LHCN-M2 (cell line): ENCODE measurements at places on chromosomes 1 and 21. TPM values are rescaled to one million over a fixed set of nuclear protein-coding genes. Genes with fewer than 3 reads are reported as not detected.

TDRD10 gene
- total RNA-seq, result not detected in 2 replicates

DNA sequence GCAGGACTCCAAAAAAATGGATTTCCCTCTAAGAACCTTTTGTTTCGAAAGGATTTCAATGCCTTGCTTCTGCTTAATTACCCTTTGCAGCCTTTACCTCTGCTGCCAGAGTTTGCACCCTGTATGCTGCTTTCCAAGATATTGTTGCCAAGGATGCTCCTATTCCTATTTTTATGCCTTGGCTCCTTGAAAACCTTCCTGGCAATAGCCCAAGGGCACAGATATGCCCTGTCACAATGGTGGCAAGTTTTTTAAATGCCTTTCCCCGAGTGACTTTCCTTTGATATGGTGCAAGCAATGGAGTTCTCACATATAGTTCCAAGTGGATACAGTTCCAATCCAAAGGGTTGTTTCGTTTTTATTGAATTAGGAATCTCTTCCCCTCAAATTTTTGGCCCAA is 1983.0 kb downstream of the MRPL39 start:
- no peak for DNase-seq

- no peak for DNase-seq
Observed at GRCh38 chr21:24093032-24093431, 1514.2 kb downstream of the MRPL39 start.

DNA sequence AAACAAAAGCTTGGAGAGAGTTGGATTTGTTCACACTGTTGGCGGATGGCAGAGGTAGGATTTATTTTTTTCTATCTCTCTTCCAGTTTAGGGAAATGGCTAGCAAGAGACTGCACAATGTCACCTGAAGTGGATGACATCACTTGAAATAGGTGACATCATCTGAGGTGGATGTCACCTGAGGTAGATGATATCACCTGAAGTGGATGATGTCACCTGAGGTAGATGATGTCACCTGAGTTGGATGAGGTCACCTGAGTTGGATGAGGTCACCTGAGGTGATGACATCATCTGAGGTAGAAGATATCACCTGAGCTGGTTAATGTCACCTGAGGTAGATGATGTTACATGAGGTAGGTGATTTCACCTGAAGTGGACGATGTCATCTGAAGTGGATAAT is 413.4 kb downstream of the DSCAM start:
- DNase-seq, result no peak

DNA sequence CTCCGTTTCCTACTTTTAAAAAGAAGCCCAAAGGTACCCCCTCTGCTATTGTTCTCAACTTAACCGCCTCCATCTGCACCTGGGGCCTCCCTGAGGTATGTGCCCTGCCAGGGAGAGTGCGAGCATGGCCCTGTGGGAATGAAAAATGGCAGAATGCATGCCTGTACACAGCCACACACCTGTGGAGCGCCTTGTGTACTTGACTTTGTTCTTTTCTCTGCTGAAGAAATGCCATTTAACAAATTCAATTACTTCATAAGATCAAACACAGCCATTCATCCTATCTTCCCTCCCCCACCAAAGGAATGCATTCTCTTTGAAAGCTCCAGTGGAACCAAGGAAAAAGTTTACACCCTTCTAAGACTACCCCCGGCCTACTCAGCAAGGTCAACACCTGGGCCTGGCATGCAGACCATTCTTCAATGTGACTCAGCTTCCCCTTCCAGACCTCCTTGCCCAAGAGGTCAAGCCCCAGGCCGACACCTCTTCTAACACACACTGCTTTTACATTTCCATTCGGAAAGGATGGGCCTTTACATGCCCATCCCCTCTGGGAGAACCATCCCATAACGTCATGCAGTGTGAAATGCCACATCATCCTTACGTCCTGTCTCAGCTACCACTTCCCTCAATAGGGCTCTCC is 123.7 kb downstream of the SMYD2 start:
- DNase-seq, result no peak

DNA sequence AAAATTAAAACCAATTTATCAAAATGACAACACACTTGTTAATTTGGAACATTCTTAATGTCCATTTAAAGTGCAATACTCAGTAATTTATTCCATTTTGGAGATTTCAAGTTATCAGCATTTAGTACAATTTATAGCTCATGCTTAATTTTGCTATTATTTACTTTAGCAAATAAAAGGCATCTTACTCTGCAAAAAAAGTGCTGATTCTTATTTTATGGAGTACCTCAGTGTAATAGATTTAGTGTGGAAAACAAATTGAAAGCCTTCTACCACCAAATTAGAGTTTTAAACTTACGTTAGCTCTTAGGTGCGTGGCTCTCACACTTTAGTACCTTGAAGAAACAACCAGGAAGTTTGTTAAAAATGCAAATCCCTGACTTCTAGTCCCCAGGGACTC is 208.4 kb upstream of the NRIP1 start:
- no peak for DNase-seq

FCRL1 gene
- not detected in 2 replicates for total RNA-seq

DNA sequence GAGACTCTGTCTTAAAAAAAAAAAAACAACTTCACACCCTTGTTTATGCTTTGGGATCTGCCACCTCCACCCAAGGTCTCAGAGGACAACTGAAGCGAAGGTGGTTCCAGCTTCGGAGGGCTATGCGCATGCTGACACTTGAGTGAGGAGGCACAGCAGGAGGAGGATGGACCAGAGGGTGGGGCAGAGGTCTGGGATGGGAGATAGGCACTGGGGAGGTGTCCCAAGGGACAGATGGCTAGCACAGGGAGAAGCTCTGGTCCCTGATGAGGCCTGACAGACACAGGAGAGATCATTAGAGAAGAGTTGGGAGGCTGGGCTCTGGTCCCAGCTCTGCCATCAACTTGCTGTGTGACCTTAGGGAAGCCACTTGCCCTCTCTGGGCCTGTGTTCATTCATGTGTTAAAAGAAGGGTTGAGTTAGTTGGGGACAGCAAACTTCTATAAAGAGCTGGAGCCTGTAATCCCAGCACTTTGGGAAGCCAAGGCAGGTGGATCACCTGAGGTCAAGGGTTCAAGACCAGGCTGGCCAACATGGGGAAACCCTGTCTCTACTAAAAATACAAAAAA is 16.8 kb downstream of the E2F2 start:
- DNase-seq, result no peak

DNA sequence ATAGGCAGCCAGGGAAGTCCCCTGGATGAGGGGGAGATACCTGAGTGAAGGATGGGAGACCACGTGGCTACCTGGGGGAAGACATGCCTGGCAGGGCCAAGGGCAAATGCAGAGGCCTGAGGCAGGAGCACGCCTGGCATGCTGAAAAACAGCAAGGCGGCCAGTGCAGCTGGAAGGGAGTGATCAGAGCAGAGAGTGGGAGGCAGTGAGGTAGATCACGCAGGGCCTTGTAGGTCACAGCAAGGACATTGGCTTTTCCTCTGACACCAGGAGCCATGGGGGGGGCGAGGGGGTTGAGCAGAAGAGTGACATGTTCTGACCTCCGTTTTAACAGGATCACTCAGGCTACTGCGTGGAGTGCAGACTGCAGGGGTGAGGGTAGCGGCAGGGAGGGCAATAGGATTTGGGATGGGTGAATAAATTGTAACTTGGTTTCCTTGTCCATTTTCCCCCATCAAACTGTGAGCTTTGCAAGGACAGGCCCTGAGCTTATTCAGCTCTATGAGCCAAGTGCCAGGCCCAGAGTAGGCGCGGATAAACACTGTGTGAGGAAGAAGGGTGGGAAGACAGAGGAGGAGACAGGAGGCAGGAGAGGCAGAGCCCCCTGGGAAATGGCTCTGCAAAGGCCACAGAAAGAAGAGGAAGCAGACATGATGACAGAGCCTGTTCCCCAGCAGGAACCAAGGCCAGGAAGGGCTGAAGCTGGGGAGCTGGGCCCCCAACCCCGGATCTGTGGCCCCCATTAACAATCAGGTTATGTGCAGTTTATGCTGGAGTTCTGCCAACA is 16.6 kb downstream of the IFI6 start:
- DNase-seq, result no peak

DNA sequence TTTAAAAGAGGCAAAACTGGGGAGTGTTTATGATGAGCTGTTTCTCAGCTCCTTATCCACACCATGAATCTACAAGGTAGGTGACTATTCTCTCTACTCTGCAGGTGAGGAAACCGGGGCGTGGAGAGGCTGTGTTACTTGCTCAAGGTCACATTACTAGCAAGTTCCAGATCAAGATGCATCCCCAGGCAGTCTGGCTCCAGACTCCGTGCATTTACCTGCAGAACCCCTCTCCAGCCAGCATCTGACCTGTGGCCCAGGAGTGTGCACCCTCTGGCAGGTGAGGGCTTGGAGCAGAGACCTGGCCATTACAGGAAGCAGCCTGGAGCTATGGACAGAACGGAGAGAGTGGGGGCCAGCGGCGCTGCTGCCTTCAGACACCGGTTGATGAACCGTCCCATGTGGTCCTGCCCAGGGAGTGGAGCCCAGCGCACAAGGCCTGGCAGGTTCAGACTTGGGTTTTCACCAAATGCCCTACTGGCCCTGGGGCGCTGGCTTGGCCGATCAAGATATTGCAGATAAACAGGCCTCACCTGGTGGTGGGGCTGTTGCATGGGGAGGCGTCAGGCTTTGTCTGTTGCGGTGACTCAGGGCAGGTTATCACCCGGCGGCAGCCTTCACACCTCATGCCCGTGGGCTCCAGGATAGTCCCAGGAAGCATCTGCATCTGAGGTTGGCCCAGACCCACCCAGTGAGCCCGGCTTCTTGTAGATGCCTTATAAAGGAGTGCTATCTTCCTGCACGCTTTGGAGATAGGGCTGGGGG is 29.2 kb upstream of the WNT4 start:
- no peak for DNase-seq

DNA sequence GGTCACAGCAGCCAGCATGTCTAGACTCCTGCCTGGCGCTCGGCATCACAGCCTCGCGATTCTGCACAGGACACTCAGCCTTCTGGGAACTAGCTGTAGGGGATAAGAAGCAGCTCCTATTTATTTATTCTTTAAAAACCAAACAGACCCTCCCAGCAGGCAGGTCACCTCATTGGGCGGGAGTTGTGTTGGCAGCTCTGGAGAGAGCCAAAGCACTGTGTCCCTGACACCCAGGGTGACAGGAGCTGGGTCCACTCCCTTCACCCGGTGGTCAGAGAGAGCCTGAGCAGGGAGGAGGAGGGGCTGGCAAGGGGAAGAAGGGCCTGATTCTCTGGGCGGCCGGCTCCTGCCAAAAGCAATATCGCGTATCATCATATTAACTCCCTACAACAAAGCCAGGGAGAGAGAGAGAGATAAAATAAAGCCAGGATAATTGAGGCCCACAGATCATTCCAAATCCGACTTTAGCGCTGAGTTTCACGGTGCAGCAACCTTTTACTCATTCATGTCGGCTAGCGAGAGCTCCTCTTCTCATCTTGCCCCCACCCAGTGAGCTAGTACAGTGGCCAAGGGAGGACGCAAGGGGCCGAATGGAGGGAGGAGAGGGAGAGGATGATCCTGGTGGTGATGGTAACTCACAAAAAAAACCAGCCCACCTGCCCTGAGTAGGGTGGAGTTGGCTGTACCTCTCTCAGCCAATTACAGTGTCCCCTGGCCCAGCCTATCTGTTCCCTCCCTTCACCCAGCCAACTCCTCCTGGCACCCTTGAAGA is 79.8 kb upstream of the IFFO2 start:
- no peak for DNase-seq

KLHDC7A gene
- not detected in 2 replicates for total RNA-seq

LACTBL1 gene
- total RNA-seq, result not detected in 2 replicates

GRCh38 chr1:107359472-107360241 is 218.8 kb downstream of the NTNG1 start:
- no peak for DNase-seq

DNA sequence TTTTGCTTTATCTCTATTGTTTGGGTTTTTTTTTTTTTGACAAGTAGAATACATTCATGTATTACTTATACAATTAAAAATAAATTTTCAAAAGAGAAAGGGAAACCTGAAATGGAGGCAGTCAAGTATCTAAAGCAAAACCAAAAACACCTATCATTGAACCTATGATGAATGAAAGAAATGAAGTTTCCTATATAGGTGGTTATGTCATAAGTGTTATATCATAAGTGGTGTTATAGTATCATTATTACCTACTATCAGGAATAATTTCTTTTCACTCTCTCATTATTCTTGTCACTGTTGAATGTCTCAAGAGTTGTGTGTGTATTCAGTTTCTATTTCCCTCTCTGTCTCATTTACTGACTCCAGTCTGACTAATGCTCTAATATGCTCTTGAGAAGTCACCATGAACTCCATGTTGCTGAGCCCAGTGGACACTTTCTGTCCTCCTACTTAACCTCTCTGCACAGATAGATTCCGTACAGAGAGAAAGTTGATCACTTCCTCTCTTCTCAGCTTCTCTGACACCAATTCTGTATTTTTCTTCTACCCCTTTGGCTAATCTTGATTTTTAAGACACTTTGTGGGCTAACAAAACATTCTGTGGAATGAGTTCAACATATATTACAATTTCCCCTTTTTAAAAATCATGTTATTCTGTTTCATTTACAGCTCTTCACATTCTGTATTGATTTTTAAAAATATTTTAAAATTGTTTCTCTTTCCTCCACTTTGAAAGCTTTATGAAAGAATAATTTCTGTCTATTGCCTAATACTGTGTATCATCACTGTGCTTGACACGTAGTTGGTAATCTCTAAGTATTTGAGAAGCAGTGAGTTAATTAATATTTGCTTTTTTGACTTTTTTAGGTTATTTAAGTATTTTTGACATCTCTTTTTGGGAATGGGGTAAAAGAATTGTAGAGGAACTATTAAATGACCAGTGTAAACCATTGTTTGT is 50.1 kb downstream of the RASAL2 start:
- DNase-seq, result peak; percentile 67

- DNase-seq, result no peak
Observed at GRCh38 chr21:26119906-26120305, 50.7 kb downstream of the APP start.

DNA sequence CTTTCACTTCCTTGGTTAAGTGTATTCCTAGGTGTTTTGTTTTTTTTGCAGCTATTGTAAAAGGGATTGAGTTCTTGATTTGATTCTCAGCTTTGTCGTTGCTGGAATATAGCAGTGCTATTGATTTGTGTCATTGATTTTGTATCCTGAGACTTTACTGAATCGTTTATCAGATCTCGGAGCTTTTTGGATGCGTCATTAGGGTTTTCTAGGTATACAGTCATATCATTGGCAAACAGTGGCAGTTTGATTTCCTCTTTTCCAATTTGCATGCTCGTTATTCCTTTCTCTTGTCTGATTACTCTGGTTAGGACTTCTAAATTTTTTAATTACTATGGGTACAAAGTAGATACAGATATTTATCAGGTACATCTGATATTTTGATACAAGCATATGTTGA is 75.4 kb downstream of the SLC35A3 start:
- no peak for DNase-seq

RBM15 gene
- total RNA-seq, result 30.3 and 33.3 TPM in 2 replicates
